Left lung (tissue), 14 donors: ENCODE measurements at places on chromosomes 2 and 18. TPM values are rescaled to one million over a fixed set of nuclear protein-coding genes. Genes with fewer than 3 reads are reported as not detected.

The ATP8B1 gene
- total RNA-seq: 24.0 TPM

GRCh38 chr2:183592271-183592670 is 468.0 kb downstream of the NUP35 start:
- H3K36me3 ChIP-seq: no peaks in the 10 kb centered on the region
- H3K4me3 ChIP-seq: no peak overlapping the region
- no peak for DNase-seq
- no peak overlapping the region for H3K27ac ChIP-seq

DNA sequence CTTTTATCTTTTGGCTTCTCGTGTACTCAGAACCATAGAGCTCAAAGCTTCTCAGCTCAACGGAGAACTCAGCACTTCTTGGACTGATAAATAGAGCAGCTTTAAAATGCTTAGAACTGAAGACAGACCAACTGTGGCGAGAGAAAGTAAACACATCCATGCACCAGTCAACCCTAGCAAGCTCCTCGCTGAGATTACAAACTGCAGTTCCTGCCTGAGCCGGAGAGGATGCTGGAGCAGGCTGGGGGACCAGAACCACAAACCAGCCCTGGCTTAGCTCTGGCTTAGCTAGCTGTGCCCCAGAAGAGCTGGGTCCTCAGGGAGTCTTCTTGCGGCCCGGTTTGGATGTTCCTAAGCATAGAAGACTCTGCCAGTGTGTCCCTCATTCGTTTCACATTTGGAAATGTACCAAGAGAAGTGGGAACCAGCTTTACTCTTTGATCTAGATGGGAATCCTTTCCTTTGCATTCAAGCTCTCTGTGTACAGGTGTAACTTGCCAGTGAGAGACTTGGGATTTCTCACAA is 5.6 kb downstream of the PAX8 start:
- no peak overlapping the region for H3K27ac ChIP-seq
- H3K4me1 ChIP-seq: peaks cover 14% of the 10 kb centered on the region
- H3K4me3 ChIP-seq: no peak overlapping the region
- no peaks in the 10 kb centered on the region for H3K36me3 ChIP-seq
- no peak for DNase-seq
- H3K27me3 ChIP-seq: peaks cover 76% of the 10 kb centered on the region

DNA sequence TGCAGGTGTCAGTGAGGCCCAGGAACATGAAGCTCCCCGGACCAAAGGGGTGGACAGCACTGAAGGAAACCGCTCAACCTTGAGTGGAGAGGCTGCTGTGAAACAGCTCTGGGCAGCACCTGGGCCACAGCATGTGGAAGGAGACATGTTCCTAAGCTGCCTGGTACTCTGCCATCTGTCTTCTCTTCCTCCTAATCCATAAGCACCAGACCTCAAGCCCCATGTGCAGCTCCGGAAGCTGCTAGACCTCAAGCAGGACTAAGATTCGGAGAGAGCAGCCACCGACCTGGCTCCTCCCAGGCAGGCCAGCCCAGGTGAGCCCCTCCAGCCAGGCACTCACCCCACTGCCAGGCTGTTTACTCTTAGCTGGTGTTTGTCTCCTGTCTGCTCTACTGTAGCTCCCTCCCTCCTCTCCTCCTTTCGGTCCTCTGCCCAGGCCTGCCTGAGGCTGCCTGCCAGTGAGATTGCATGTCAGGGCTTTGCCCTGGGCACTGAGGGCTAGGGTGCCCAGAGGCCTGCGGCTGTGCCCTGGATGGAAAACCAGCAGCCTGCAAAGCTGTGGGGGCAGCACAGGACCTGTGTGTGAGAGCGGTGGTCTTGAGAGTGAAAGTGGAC is 53.7 kb downstream of the BCL11A start:
- DNase-seq: no peak
- no peak overlapping the region for H3K4me3 ChIP-seq
- peaks cover 10% of the 10 kb centered on the region for H3K4me1 ChIP-seq
- H3K27ac ChIP-seq: no peak overlapping the region
- H3K27me3 ChIP-seq: peaks cover under 1% of the 10 kb centered on the region

- peaks cover 5% of the 10 kb centered on the region for H3K4me1 ChIP-seq
- no peak for DNase-seq
- no peaks in the 10 kb centered on the region for H3K27me3 ChIP-seq
Observed at GRCh38 chr18:3425030-3425429, 24.9 kb upstream of the TGIF1 start.

DNA sequence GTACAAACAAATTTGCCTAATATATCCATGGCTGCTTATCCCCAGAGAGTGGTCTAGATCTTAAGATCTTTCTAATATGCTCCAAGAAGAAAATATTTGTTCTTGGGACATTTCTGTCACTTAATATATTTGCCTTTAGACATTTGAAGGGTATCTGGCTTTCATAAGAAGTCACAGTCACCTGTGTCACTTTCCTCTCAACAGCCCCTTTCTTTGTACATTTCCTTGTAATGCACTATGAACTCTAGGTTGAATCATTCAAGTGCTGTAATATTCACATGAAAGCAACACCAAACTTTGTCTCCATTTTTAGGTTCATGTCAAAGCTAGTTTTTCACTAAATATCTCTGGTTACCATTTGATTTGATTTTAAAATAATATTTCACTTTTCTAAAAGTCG is 41.4 kb upstream of the NABP1 start:
- peaks cover 33% of the 10 kb centered on the region for H3K4me1 ChIP-seq
- H3K27me3 ChIP-seq: no peaks in the 10 kb centered on the region
- H3K36me3 ChIP-seq: no peaks in the 10 kb centered on the region
- peak overlapping the region; percentile 90 for H3K27ac ChIP-seq
- no peak overlapping the region for H3K4me3 ChIP-seq

GRCh38 chr18:22282311-22283115 is 113.1 kb downstream of the GATA6 start:
- H3K27ac ChIP-seq: peak overlapping the region; percentile 46
- no peak for DNase-seq
- H3K27me3 ChIP-seq: no peaks in the 10 kb centered on the region
- H3K36me3 ChIP-seq: no peaks in the 10 kb centered on the region
- peaks cover 16% of the 10 kb centered on the region for H3K4me1 ChIP-seq
- no peak overlapping the region for H3K4me3 ChIP-seq
